ENCODE measurements at places on chromosomes 2 and 18.

- no peak for DNase-seq
- no peaks in the 10 kb centered on the region for H3K36me3 ChIP-seq
- H3K4me3 ChIP-seq = no peak overlapping the region
- no peaks in the 10 kb centered on the region for H3K4me1 ChIP-seq
Observed at GRCh38 chr2:132804051-132804450, 134.0 kb upstream of the LYPD1 start.

DNA sequence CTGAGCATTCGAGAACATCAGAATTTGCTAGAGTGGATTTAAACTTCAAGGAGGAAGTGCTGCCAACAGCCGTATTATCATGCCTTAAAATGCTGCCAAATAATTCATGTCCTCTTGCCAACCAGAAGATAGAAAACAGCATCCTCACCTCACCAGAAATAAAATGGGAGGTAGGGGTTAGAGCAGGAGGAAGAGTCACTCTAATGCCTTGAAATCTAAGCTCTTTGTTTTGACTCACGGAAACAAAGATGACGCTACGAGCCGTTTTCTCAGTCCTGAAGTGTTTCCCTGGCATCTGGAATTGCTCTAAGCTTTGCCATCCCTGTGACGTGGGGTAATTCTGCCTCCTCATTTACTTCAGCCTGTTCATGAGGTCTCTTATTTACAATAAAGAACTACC, 97.1 kb downstream of the PRPF40A start:
- H3K4me1 ChIP-seq = no peaks in the 10 kb centered on the region
- H3K27ac ChIP-seq = no peak overlapping the region
- no peak overlapping the region for H3K4me3 ChIP-seq

DNA sequence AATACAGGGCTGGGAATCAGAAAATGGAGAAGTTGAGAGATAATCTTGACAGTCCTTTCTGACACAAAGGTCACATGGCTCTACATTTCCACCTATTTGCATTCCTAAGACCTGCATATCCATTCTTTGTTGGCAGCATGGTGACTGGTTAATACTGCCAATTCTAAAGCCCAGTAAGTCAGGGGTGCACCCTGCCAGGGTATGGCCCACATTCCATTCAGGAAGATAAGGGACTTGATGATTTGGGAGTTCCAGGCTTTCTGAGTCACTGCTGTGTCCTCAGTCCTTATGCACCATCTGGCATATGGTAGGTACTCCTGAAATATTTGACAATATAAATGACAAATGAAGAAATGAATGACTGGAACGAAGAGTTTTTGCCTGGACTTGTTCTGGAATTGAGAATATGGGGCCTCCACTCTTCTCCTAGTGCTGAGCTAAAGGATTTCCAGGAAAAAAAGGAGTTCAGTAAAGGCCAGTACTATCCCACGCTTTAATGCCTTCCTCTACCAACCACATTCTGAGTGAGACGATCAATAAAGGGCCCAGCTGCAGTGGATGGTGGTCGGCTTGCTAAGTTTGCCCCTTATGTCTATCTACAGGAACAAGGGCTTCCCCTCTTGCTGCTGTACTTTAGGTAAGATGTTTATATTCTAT, 31.7 kb upstream of the EIF2AK3 start:
- H3K4me3 ChIP-seq = no peak overlapping the region
- no peak for DNase-seq
- no peak overlapping the region for H3K27ac ChIP-seq
- no peaks in the 10 kb centered on the region for H3K36me3 ChIP-seq
- H3K4me1 ChIP-seq = no peaks in the 10 kb centered on the region

DNA sequence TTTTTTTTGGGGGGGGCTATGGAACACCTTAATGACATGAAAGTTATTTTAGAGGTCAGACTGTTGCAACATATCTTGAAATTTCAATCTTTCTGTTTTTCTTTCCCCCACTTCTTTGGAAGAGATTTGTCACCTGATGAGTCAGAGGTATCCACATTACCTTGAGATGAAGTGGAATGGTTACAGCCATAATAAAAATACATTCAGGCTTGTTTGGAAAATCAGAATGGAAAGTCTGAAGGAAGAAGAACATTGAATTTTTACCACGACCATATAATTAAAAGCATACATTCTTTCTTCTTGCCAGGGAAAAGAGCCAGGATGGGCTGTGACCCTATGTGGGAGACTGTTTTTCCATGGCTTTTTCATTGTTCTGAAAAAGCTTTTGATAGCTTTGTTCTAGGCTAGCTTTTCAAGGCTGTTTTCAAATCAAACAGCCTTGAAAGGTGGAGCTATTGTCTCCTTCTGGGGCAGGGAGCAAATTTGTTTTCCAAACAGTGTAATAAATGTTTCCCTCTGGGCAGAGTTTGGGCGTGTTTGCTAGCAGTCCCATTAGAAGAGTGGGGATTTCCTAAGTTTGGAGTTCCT, 2.3 kb upstream of the GTF3C3 start:
- H3K4me3 ChIP-seq = no peak overlapping the region
- no peak overlapping the region for H3K27ac ChIP-seq
- peaks cover 7% of the 10 kb centered on the region for H3K36me3 ChIP-seq
- peaks cover 4% of the 10 kb centered on the region for H3K27me3 ChIP-seq
- DNase-seq = no peak

DNA sequence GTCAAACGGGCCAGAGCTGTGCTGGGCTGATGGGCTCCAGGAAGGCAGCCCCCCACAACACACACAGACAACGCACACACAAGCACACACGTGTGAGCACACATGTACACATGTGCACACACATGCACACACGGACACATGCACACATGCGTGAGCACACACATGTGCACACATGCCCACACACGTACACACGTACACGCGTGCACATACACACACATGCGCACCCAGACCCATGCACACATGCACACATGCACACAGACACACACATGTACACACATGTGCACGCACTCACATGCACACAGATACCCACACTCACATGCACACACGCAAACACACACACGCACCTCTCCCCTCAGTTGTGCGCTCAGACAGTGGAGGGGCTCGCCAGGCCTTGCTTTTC, 31.2 kb upstream of the HPCAL1 start:
- no peaks in the 10 kb centered on the region for H3K4me1 ChIP-seq
- H3K27me3 ChIP-seq = no peaks in the 10 kb centered on the region
- H3K4me3 ChIP-seq = no peak overlapping the region

- no peak for DNase-seq
- no peaks in the 10 kb centered on the region for H3K36me3 ChIP-seq
- no peak overlapping the region for H3K4me3 ChIP-seq
Observed at GRCh38 chr2:141348481-141348880, 782.3 kb downstream of the LRP1B start.

GRCh38 chr18:32770054-32770665, 2.7 kb downstream of the KLHL14 start:
- H3K27ac ChIP-seq = no peak overlapping the region
- H3K4me3 ChIP-seq = no peak overlapping the region
- H3K36me3 ChIP-seq = no peaks in the 10 kb centered on the region
- H3K27me3 ChIP-seq = peaks cover 12% of the 10 kb centered on the region
- no peak for DNase-seq
- H3K4me1 ChIP-seq = no peaks in the 10 kb centered on the region

GRCh38 chr2:220194630-220195584, 567.5 kb downstream of the SLC4A3 start:
- H3K27ac ChIP-seq = no peak overlapping the region
- DNase-seq = no peak
- H3K27me3 ChIP-seq = no peaks in the 10 kb centered on the region
- no peaks in the 10 kb centered on the region for H3K4me1 ChIP-seq
- no peaks in the 10 kb centered on the region for H3K36me3 ChIP-seq

- no peaks in the 10 kb centered on the region for H3K36me3 ChIP-seq
- H3K27me3 ChIP-seq = no peaks in the 10 kb centered on the region
- no peak for DNase-seq
Observed at GRCh38 chr2:163652751-163653150, 83.1 kb downstream of the FIGN start.
